ENCODE measurements at places on chromosomes 16 and 17. TPM values are rescaled to one million over a fixed set of nuclear protein-coding genes. Genes with fewer than 3 reads are reported as not detected.
A peak's percentile ranks its signal among the peaks of the same experiment; 100 is the strongest.

Gene SLC35G6
- not detected for polyA plus RNA-seq

Gene SMTNL2
- not detected for polyA plus RNA-seq

Gene TLCD2
- polyA plus RNA-seq = 9.2 TPM

Gene SLC5A10
- not detected for polyA plus RNA-seq

Gene SULT1A4
- 61.3 TPM for polyA plus RNA-seq

Gene NLRC3
- under 0.01 TPM for polyA plus RNA-seq

Gene ZFP3
- polyA plus RNA-seq = 2.8 TPM

Gene MEOX1
- polyA plus RNA-seq = 3.4 TPM

Gene PPM1D
- polyA plus RNA-seq = 5.4 TPM

Gene NOB1
- polyA plus RNA-seq = 21.0 TPM

Gene WNT3
- 0.57 TPM for polyA plus RNA-seq

Gene PRAC2
- polyA plus RNA-seq = 20.3 TPM

- peak; percentile 78 for DNase-seq
Measured at GRCh38 chr16:46929378-46930332, 43.8 kb downstream of the DNAJA2 start.

- no peak for DNase-seq
Measured at GRCh38 chr16:53112015-53112414, 57.2 kb downstream of the CHD9 start.

- no peak for DNase-seq
Measured at GRCh38 chr16:58491-59439, 5.1 kb downstream of the SNRNP25 start.

DNA sequence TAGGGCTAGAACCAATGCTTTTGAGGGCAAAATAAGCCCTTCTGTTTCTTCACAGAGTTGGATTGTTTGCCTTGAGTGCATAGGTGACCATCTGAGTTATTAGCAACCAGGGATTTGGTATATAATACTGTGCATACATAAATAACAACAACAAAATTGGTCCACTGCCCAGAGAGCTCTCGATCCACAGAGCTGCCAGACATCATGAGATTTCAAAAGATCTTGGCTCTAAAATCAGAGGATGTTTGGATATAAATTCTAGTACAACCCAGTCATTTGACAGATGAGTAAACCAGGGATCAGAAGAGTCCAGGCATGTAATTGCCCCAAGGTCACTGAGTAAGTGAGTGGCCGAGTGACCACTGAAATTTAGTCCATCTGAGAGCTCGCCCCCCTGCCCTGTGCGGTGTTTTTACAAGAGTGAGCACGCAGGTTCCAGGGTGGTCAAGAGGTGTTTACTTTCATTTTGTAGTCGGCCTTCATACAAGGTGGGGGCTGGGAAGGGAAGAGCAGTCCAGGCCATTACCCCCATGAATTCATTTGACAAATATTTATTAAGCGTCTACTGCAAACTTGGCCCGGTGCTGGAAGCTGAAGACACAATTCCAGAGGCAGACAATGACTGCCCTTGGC is 1.8 kb upstream of the MT2A start:
- DNase-seq = no peak

DNA sequence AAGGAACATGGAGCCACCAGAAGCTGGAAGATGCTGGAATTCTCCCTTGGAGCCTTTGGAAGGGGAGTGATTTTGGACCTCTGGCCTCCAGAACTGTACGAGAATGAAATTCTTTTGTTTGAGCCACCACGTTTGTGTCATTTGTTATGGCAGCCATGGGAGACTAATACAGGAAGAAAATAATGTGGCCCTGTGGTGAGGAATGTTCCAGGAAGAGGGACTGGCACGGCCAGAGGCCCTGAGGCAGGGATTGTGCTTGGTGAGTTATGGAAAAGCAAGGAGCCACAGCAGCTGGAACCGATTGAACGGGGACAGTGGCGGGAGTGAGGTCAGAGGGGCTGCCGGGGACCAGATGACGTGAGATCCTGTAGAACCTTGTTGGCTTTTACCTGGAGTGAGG is 51.4 kb downstream of the CFAP20 start:
- no peak for DNase-seq

GRCh38 chr17:69524854-69525253 is 110.4 kb downstream of the MAP2K6 start:
- DNase-seq = no peak

DNA sequence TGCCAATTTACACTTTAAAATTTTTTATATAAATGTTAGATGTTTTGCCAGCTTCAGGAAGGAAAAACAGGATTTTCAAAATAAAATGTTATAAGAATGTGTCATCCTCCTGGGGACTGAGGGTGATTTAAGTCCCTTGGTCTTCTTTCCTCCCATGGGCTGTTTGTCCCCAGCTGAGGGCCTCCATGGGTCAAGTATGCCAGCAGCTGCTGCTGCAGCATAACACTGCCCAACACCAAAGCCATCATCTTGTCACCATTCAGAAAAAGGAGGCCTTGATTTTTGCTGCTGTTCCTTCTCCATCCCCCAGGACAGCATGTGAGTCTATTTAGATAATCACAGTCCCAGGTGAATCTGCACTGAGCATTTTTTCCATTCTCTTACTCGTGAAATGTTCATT is 188.5 kb downstream of the LGALS9B start:
- DNase-seq = no peak

GRCh38 chr16:21172650-21173049 is 14.2 kb downstream of the LDAF1 start:
- no peak for DNase-seq

GRCh38 chr17:1783271-1783670 is 21.4 kb downstream of the SERPINF1 start:
- DNase-seq = no peak

DNA sequence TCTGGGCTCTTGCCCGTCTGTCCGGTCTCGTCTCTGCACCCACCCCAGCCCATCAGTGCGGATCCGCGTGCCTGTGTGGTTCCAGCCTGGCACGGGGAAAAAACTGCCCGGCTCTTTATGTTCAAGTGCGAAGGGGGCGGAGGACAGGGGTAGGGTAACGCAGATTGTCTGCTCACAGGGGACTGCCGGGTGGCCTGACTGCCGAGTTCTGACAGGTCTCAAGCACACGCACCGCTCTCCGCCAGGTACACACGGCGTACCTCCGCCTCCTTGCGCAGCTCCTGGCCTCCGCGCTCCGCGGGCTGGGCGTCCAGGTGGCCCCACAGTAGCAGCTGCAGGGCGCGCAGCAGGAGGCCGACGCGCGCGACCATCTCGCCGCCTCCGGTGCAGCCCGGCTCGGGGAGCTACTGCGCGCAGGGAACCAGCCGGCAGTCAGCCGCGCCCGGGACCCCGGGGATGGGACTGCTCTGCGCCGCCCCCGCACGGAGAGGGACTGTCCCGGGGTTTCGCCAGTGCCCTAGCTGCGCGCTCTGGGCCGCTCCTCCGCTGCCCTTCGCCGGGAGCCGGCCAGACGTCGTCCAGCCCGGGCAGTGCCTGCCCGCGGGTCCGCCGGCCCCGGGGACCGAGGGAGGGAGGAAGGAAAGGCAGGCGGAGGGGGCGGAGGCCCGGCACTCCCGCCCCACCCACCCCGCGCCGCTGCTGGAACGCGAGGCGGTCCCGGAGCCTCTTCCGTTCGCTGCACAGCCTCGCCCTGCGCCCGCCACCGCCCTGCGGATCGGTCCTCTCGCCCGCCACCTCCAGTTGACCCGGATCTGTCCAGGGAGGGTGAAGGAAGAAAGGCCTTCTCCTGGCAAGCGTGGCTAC is at the start of gene MMP28:
MMP28 (minus strand) TSS at position 635 of the 864 bp plus-strand sequence; CDS start at position 371, 264 bp downstream.
- DNase-seq = no peak

DNA sequence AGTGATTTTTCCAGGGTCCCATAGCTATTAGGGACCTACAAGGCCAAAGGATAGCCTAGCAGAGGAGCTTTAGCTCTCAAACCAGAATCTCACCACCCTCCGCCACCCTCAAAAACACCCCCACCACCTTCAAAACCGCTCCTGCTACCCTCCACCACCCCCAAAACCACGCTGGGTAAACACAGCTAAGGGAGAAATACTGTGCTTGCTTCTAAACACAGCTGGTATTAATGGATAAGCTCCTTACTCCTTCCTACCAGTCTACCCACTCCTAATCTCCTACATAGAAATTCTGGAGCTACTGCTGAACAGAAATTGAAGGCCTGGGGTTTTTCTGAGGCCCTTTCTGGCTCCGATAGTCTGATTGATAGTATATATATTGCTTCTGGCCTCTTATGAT is 2.2 kb upstream of the LPCAT2 start:
- no peak for DNase-seq

- no peak for DNase-seq
Measured at GRCh38 chr16:1961651-1962067, 2.3 kb downstream of the NDUFB10 start.

GRCh38 chr16:15976929-15977637 is 27.7 kb downstream of the ABCC1 start:
- DNase-seq = no peak

GRCh38 chr16:83136924-83137323 is 510.2 kb downstream of the CDH13 start:
- no peak for DNase-seq

DNA sequence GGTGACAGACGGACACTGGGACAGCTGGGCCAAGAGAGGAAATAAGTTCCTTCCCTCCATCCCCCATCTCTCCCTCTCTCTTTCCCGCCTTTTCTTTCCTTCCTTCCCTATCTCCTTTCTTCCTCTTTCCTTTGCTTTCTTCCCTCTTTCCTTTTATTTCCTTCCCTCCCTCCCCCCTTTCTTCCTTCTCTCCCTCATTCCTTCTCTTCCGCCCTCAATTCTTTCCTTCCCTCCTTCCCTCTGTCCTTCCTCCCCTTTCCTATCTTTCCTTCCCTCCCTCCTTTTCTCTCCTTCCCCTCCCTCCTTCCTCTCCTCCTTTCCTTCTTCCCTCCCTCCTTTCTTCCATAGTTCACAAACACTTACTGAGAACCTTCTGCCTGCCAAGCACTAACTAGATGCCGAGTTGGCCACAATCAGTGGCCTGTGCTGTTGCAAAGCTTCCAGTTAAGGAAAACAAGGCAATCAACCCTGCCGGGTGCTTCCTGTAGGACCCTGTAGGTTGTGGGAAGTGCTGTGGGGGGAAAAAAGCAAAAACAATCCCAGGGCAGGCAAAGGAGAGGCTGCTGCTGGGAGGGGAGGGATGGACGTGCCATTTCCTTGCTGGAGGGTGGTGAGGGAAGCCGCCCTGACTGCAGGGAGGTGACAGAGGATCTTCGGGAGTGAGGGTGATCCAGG is 31.7 kb downstream of the ABCC6 start:
- no peak for DNase-seq

- DNase-seq = no peak
Measured at GRCh38 chr17:3712811-3713463, 10.8 kb upstream of the HASPIN start.

GRCh38 chr16:58121132-58121531 is 8.0 kb downstream of the CFAP20 start:
- DNase-seq = no peak

DNA sequence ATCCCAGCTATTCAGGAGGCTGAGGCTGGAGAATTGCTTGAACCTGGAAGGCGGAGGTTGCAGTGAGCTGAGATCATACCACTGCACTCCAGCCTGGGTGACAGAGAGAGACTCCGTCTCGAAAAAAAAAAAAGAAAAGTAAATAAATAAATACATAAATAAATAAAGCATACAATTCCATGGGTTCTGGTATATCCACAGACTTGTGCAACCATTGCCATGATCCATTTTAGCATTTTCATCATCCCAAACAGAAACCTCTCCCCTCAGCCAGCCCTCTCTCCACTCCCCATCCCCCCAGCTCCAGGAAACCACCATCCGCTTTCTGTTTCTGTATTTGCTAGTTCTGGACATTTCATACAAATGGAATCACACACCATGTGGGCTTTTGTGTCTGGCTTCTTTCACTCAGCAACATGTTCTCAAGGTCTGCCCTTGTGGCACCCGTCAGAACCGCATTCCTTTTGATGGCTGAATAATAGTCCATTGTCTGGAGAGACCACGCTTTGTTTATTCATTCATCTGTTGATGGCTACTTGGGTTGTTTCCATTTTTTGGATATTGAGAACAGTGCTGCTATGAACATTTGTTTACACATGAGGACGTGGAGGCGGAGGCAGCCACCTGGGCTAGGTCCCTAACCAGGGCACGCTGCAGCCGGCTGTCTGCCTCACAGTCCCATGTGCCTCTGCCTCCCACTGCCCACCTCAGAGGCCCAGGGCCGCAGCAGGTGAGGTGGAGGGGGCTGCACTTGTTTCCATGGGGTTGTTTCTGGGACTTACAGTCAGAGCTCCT is 76.2 kb downstream of the NT5M start:
- DNase-seq = no peak

- peak; percentile 56 for DNase-seq
Measured at GRCh38 chr16:3745751-3746355, 28.5 kb upstream of the TRAP1 start.

DNA sequence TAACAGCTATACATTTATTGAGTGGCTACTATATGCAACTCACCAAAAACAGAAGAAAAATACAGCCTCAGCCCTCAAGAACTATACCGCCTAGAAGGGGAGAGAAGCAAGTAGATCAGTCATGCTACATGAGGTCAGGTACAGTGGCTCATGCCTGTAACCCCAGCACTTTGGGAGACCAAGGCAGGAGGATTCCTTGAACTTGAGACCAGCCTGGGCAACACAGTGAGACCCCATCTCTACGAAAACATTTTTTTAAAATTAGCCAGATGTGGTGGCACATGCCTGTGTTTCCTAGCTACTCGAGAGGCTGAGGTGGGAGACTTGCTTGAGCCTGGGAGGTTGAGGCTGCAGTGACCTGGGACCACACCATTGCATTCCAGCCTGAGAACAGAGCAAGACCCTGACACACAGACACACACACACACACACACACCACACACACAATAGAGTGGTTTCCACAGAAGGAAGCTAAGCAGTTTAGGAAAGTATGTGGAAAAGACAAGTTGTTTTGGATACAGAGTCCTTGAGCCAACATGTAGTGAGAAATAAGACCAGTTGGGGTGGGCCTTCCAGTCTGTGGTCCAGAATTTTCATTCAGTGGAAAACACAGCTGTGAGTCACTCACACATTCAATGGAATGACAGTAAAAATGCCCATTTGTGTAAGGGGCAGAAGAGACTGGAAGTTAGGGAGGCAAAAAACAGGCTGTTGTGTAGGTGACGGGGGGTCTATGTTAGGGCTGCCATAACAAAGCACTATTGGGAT is 10.7 kb upstream of the SNTB2 start:
- DNase-seq = peak; percentile 52

- DNase-seq = no peak
Measured at GRCh38 chr17:77288115-77288619, 147.4 kb downstream of the SEC14L1 start.

- DNase-seq = peak; percentile 32
Measured at GRCh38 chr17:74118504-74118903, 85.0 kb upstream of the RPL38 start.
